Epithelial cell of esophagus (primary cell): ENCODE measurements at places on chromosomes 3 and 15.

DNA sequence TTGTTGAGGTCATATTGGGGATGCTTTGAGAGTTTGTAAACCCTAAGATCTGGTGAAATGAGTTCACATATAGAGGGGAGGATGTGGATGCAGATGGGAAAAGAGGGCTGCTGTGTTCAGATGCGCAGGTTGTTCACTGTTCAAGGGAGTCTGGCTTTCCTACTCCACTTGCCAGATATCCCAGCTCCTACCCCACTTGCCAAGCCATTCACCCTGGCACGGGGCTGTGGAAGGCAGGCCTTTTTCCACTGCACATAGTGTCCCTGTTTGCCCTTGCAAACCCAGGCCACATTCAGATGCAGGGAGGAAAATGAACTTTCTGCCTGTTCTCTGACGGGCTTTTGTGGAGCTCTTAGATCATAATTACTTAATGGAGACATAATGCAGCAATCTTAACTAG lies 29.0 kb downstream of the CRABP1 start:
- no peak for DNase-seq

DNA sequence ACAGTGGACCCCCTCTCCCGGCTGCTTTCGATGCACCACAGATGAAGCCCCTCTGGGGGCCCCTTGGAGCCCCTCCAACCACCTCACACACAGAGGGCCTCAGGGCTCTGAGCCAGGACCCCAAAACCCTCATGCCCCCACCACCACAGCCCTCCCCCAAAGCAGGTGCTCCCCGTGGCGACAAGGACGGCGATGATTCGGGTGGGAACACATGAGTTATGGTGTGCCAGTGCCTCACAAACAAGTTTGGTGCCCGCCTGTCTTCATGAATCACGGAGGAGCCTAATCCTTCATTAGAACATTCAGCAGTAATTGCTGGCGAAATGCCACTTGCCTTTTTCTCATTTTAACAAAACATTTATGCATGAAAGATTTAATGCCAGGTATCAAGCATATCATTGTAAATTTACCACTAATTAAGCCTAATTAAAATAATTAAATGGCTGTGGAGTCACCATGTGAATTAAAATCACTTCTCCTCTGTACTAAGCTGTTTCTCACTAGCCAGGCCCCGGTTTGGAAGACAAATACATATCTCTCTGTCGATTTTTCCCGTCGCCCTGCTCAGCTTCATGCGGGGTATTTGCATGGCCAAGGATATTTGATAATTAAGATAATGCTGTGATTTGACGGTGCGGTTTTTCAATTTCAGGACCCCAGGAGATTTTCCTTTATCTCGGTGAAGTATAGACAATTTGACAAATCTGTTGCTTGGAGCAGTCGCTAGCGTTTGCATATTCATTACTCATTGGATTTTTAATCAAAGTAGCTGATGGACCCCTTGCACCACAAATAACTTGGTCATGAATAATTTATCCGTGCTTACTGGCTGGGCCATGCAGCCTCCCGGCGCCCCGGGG lies 157.0 kb downstream of the TLE3 start:
- no peak for DNase-seq

DNA sequence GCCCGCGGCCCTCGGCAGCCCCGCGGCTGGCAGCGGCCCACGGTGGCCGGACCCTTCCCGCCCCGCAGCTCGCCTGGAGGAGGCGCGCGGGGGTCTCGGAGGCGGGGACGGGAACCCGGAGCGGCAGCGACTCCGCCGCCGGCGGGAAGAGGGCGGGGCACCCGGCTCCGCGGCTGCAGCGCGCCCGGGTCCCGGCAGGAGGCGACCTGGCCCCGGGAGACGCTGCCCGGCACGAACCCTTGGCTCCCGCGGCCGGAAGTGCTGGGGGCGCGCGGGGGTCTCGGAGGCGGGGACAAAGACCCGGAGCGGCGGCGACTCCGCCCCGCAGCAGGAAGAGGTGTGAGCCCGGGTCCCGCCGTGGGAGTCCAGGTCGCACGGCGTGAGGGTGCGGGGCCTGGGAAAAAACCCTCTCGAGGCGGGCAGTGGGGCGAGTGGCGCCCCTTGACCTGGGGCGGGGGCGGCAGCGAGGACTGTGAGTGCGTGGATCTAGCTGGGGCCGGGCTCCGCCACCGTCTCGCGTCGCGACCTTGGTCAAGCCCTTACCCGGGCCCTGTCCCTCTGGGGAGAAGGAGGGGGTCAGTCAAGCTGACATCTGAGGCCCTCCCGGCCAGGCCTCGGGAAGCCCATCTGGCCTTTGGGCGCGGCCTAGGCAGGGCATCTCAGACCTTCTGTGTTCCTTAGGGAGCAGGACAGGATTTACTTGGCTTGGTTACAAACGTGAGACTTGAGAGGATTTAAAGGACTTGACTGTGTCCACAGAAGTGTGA lies at the start of gene CIB2:
Gene CIB2 (minus strand): TSS at position 151 of the 767 bp plus-strand sequence. CDS start 230 bp downstream, outside the sequence.
- DNase-seq, result peak; percentile 53

DNA sequence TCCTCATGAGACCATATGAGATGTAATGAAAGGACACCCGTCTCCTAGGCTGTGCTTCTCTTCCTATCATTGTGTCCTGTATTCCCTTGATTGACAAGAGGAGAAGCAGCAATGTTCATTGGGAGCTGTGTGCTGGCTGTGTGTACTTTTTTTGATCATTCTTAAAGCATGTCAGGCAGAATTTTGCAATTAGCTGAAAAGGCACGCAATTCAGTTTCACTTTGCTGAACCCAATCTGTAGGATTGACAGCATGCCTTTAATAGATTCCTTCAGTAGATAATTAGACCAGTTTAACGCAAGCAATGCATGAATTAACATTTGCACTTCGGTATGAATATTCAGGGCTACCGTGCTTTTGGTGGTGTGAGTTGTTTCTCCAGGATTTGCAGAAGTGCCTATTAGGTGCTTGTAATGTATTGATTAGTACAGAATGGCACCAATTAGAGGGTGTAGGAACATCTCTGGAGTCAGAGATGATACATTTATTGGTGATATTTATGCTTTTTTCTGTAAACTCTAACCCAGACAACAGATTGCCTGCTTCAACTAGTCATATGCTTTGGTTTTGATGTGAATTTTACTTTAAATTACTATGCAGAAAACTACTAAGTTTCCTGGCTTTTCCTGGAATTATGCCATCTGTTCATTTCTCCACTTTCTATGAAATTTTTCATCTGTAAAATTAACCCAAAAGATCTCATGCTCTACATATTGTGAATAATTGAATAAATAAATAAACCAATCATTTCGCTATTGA lies 114.3 kb downstream of the NSUN3 start:
- DNase-seq, result no peak

DNA sequence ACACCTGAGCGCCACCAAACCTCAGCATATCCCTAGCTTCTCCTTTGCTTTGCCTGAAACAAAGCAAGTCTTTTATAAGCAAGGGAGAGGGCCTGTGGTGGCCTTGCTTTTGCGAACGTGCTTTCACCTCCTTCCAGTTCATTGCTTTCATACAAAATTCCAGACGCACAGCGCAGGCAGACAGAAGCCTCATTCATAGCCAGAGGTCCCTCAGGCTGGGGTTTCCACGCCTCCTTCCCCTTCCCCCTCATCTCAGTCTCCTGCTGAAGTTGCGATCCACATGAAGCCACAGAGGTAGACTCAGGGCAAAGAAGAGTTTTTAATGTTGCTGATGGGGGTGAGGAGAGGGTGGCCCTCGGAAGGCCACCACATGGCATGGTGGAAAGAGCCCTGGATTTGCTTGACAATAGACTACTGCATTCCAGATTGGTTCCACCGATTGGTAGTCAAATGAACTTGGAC lies 59.4 kb upstream of the FLNB start:
- no peak for DNase-seq

DNA sequence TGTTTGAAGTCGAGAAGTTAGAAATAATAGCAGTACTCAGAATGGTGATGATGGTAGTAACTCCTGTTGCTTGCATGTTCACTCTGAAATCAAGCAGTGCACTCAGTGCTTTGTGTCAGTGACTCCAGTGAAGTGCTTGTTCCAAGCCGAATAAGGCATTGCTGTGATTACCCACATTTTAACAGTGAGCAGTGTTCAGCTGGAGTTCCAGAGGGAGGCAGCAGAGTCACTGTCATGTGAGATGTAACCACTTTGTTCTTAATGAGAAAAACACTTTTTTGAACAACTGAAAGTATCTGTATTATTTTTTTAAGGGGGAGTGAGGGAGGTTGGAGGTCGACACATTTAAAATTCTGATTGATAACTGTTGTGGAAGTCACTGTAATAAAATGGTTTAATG lies 3.7 kb downstream of the MDFIC2 start:
- DNase-seq, result peak; percentile 13

GRCh38 chr3:78176869-78177268 lies 1137.0 kb downstream of the ROBO2 start:
- no peak for DNase-seq

DNA sequence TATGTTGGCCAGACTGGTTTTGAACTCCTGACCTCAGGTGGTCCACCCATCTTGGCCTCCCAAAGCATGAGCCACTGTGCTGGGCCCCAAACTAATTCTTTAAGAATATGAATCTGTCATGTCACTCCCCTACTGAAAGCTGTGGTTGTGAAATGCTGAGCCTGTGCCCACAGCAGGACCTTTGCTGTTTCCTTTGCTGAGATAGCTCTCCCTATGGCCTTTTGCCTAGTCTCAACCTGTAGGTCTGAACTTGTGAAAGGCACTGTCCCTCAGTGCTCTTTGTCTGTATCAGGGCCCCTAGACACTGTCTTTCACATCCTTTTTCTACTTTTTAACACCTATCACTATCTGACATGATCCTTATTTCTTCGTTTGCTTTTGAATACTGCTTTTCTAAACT lies 62.7 kb upstream of the CCR4 start:
- DNase-seq, result no peak

- DNase-seq, result peak; percentile 17
These were observed 10.6 kb downstream of the POPDC2 start for GRCh38 chr3:119649761-119650160.

- no peak for DNase-seq
These were observed 93.1 kb downstream of the ATP10A start for GRCh38 chr15:25770031-25770430.

GRCh38 chr3:105315815-105316214 lies 50.9 kb upstream of the ALCAM start:
- DNase-seq, result no peak

DNA sequence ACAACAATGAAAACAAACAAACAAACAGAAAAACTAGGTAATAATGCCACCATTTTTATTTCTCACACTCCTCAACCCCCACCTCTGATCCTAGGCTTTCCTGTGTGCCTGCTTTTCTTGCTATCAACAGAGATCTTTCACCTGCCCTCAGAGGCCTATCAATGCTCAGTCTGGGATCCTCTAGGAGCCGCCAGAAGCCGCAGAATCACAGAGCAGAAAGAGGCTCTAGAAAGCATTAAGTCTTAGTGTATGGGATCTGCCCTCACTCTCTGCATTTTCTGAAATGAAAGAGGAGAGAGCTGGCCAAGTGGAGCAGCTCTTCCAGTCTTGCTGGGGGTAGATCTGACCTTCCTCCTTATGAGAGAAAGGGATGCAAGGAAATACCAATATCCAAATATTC lies 306.8 kb downstream of the TUSC7 start:
- DNase-seq, result no peak

GRCh38 chr15:98529205-98530145 lies 118.9 kb upstream of the IGF1R start:
- no peak for DNase-seq

- DNase-seq, result no peak
These were observed 19.5 kb downstream of the ROBO2 start for GRCh38 chr3:77059354-77059753.

DNA sequence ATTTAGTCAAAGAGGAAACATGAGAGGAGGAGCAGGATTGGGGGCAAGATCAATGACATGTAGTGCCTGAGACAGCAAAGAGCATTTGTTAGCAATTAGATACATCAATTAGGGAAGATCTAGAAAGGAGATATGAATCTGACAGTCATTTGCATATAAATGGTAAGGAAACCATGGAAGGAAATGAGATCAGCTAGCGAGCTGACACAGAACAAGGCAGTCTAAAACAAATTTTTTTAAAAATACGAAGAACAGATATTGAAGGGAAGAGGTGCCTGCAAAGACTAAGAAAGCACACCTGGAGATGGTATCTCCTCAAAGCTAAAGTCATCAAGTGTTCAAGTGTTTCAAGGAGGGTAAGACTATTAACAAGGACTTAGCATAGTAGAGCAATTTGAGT lies 4.6 kb downstream of the EPM2AIP1 start:
- DNase-seq, result no peak

- peak; percentile 69 for DNase-seq
These were observed 12.4 kb upstream of the RAB11A start for GRCh38 chr15:65856821-65857455.

DNA sequence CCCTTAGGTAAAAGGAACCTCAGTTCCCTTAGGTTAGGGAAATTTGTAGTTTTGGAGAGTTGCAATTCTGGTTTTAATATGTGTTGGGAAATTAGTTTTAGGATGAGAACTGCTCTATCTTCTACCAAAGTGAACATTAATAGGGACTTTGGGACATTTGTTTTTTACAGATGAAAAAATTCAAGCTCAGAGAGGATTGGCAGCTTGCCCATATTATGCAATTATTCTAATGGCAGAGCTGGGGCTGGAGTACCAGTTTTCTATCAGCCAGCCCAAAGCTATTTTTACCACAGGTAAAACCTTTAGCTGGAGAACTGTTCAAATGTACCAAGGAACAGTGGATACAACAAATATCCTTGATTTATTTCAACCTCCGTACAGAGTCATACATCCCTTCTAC lies 127.0 kb downstream of the CPNE4 start:
- DNase-seq, result peak; percentile 17

GRCh38 chr15:74956648-74957475 lies at the start of gene RPP25:
Gene RPP25, minus strand, starts transcription at chr15:74956772. Its CDS starts 189 bp downstream, at chr15:74956583.
- peak; percentile 71 for DNase-seq

DNA sequence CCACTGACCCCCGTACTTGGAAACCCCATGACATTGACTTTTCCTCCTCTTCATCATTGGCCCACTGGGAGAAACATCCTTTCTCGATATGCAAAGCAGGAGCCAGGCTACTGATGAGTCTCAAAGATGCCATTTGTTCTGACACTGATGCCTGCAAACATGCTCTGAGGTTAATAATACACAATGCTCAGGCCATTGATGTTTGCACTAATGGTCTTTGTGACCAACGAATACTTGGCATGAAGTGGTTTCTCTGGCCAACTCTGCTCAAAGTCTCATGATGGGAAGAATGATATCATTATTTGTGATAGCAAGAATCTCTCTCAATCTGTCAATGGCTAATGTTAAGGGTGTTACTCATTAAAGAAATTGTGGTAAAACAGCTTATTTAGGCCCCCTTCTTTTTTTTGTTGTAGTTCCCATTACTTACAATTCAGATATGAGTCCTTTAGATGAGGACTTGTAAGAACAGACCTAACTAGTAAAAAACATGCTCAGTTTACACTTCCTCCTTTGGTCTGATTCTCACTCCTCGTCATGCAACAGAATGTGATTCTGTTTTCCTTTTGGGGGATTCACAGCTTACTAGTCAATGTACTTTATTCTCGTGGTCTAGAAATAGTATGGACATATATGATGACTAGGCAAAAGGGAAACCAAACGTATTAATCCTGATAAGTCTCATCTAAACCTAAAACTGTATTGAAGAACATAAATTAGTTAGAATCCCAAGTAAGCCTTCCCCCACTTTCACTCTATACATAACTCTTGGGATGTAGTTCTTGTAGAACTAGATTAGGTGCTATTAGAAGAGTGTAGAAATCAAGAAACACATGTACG lies 488.8 kb upstream of the DPPA4 start:
- no peak for DNase-seq
